ENCODE measurements at places on chromosomes 7 and 10.
A peak's percentile ranks its signal among the peaks of the same experiment; 100 is the strongest.

DNA sequence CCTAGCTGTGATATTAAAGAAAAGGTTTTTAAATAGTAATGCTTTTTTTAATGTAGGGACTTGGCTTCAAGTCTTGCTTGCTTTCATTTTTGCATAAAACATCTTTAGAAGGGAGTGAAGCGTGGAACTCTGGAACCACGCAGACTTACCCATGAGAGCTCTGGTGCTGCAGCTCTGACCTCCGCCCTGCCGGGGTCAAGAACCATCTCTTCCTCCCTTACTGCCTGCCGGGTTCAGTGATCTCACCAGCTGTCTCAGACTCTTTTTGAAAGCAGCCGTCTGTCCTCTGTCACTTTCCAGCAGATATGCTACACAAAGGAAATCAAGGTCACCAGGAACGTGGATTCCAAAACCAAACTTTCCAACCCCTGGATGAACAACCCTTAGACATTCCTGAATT, 353.8 kb downstream of the GPR37 start:
- peak; percentile 4 for DNase-seq

GRCh38 chr7:70316745-70317144, 718.5 kb downstream of the AUTS2 start:
- no peak for DNase-seq

- DNase-seq = no peak
Measured at GRCh38 chr7:98514211-98515031, 102.7 kb upstream of the NPTX2 start.

DNA sequence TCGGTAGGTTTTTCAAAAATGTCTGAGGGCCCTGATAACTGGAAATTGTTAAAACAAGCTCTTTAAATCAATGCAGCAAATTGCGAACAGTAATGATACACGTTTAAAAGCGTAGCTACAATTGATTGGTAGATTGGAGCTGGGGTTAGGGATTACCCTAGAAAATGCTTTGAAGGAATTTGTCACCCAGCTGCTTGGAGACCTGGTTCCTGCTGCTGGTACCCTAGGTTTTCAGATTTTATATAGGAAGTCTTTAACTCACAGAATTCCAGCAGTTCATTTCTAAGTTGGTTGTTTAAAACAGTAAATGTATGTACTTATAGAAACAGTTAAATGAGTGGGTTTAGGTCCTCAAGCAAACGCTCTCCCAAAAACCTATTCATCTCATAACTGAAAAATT, 1.5 kb downstream of the HECTD2 start:
- DNase-seq = no peak

- no peak for DNase-seq
Measured at GRCh38 chr10:21300551-21300950, 224.9 kb downstream of the SKIDA1 start.

DNA sequence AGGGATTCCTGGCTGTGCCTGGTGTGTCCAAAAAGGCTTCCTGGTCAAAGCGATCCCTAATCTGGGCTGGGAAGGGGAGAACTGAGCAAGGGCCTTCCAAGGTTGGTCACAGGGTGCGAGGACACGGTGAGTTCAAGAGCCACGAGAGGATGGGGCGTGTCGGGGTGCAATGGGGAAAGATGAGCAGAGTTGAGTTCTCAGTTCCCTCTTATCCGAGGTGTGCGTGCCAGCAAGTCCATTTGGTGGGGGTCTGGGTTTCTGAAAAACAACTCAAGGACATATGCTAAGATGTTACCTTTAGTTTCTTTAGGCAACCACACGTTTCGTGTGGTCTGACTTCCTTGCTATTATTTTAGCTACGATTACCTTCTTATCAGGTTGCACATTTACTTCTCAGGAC, 1.3 kb downstream of the ZNF775 start:
- no peak for DNase-seq

DNA sequence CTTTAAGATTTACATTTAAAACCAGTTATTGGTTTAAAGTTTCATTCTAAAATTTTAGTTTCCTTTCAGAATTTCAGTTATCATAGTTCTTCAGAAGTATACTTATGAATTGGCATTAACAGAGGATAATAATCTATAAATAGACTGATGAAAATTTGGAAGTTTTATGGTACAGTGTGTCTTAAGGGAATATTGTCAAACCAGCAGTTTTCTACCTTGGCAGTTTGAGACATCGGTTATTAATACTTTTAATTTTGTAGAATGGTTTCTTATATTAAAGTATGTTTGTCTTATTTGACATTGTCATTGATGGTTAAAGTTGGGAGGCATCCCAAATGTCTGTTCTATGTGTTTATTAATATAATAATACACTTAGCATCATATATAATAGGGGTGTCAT, 2.0 kb downstream of the AHR start:
- DNase-seq = no peak

DNA sequence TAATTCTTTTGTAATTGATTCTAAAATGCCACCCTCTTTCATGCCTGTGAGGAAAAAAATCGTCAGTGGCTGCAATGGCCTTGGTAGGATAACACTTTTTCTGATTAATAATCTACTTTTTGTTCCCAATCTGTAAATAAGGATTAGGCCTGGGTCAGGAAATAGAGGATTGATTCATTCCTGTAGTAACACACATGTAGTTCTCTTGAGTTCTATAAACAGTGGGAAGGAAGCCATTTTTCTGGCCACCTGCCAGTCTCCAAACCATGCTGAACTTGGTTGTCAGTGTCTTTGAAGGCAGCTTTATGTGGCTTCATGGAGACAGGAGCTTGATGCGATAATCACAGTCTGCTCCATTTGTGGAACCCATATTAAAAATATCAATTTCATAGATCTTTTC, 169.3 kb upstream of the NFE2L3 start:
- DNase-seq = no peak

- peak; percentile 7 for DNase-seq
Measured at GRCh38 chr7:20519645-20520044, 95.8 kb upstream of the ABCB5 start.

- no peak for DNase-seq
Measured at GRCh38 chr10:92619368-92619767, 26.4 kb downstream of the KIF11 start.

DNA sequence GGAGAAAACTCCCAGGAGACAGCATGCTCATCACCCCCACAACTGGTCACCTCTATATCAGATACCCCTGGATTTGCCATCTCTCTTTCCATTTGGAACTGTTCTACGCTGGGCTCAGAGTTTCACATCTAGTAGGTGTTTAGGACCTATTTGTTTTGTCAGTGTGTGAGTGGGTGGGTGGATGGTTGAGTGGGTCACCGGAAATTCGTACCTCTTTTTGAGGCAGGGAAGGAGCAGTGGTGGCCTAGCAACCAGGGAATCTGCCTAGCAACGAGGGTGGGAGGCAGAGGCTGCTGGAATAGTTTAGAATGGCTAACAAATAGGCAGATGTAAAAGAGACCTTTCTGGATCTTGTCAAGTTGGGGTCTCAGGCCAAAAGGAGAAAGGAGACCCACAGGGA, 23.2 kb upstream of the SLF2 start:
- no peak for DNase-seq

GRCh38 chr10:127046975-127047877, 142.0 kb downstream of the DOCK1 start:
- no peak for DNase-seq

DNA sequence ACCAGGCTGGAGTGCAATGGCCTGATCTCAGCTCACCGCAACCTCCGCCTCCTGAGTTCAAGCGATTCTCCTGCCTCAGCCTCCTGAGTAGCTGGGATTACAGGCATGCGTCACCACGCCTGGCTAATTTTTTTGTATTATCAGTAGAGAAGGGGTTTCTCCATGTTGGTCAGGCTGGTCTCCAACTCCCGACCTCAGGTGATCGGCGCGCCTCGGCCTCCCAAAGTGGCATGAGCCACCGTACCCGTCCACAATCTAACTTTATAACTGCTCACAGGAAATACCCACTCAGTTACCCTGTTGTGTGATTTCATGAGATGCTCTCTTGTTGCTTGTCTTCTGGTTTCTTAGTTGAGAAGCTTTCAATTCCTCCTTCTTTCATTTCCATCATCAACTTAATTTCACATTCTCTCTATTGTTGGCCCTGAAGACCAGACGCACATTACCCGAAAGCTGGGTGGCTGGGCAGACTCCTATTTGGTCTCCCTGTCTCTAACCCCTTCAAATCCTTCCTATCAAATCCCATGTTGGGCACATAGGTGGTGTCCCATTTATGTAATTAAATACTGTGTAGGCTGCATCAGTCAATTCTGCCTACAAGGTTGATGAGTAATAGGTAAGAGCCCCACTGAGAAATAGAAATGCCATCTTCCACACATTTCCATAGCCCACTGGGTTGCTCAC, 1.1 kb upstream of the GSTO2 start:
- no peak for DNase-seq

GRCh38 chr7:4151926-4152549, 530.1 kb upstream of the FOXK1 start:
- no peak for DNase-seq

- peak; percentile 65 for DNase-seq
Measured at GRCh38 chr7:47435889-47436312, 146.0 kb downstream of the TNS3 start.

DNA sequence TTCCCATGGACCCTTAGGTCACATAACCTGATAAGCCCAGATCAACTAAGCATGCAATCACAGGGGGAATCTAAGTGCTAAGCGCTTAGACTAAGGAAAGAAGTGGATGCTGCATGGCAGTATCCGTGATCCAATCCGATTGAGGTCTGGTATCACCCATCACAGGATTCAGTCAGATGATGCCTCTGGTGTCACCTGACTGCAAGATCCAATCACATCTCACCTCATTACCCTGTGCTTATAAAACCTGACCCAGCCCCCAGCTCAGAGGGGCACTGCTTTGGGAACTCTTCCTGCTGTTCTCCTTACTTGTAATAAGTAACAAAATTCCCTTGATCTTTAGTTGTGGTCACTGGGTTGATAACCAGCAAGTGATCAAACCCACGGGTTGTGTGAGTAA, 84.7 kb upstream of the TMEM168 start:
- no peak for DNase-seq

GRCh38 chr10:120282421-120282820, 174.6 kb upstream of the PLPP4 start:
- DNase-seq = no peak

GRCh38 chr7:81293806-81294205, 375.0 kb upstream of the SEMA3C start:
- DNase-seq = no peak

DNA sequence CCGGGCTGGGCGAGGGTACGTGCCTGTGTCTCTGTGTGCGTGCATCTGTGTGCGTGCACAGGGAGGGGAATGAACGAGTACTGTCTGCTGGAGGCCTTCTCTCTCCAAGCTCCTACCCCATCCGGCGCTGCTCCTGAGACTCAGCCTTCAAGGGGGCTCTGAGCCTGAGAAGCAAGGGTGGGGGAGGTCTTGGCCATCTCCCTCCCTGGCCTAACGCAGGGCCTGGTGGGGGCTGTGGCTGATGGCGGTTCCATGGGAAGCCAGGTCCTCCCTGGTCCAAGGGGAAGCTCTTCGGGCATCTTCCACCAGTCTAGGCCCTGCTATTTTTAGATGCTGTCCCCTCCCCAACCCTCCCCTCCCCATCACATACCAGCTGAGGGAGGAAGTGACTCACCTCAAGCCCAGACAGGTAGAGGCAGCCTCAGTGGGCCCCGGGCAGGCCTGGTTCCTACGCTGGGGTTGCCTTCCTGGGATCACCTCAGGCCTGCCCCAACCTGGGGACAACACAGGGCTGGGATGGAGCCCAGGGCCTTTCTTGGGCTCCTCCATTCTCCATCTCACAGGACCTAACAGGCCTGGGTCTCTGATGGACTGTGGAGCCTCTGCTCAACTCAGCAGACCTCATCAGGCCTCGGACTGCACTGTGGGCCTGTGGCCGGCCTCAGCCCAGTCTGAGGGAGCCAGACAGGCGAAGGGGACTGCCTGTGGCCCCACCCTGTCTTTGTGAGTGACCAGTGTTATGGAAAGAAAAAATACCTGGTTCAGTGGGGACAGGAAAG, 32.2 kb downstream of the DNAJB12 start:
- DNase-seq = no peak

DNA sequence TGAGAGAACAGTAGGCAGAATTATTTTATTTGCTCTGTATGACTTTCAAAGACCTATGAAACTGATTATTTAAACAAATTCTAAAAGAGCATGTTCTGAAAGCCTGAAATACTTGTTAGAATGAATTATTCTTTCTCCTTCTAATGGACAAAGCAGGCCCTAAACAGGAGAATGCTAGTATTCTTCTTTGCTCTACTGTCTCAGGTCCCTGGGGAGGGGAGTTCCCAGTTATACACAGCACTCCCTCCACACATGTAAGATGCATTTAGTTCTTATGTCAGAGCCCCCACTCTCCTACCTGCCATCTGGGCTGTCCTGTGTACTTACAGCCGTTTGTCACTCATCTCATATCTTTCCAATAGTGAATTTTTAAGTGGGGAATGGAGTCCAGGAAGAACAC, 633.5 kb upstream of the ANKRD30A start:
- no peak for DNase-seq

DNA sequence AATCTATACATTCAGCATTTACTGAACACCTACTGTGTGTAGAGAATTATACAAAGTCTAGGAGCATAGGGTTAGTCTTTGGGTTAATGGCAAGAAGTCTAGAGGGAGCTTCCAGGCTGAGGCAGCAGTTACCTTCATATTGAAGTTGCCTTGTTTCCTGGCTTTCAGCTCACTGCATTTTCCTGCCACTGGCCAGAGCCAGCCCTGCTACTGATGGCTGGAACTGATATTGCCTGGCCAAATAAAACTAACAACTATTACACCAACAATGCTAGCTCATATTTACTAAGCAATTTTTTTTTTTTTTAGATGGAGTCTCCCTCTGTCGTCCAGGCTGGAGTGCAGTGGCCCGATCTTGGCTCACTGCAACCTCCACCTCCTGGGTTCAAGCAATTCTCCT, 165.7 kb upstream of the ITGB1 start:
- DNase-seq = no peak

DNA sequence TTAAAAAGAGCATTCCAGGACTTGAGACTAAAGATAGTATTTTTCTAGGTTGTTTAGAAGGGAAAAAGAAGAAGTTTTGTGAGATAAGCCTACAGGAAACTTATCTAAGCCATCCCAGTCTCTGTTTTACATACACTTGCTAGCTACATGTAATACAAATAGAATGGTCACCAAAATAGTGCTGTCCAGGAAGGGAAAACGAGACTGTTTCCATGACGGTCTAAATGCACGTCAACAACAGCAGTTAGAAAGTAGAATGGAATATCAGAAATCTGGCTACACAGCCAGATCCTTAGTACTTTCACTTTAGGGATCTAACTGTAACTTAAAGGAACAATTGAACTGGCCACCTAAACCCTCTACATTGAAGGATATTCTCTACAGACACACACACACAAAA, 117.6 kb downstream of the TSPAN12 start:
- no peak for DNase-seq

GRCh38 chr7:134098072-134098471, 29.1 kb upstream of the LRGUK start:
- no peak for DNase-seq

- no peak for DNase-seq
Measured at GRCh38 chr7:99953649-99954048, 22.2 kb downstream of the AZGP1 start.

DNA sequence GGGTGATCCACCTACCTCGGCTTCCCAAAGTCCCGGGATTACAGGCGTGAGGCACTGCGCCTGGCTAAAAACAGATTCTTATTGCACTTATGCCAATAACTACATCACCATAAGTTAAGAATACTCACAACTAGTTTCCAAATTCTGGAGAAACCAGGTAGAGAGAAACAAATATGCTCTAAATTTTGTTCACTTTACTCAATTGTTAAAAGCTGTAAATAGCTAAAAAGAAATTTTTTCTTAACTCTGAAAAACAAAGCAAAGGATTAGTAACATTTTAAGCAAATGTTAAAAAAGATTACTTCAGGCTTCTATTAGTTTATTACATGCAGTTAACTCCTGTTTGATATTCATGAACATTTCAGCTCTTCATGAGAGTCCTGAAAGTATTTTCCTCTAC, 28.3 kb upstream of the ZMIZ2 start:
- no peak for DNase-seq

GRCh38 chr10:121243609-121244241, 354.5 kb downstream of the FGFR2 start:
- DNase-seq = no peak
